ENCODE measurements at places on chromosomes 6 and 20. TPM values are rescaled to one million over a fixed set of nuclear protein-coding genes. Genes with fewer than 3 reads are reported as not detected.

GRCh38 chr6:166361077-166361429, 18.7 kb upstream of the SFT2D1 start:
- DNase-seq = no peak
- no peaks in the 10 kb centered on the region for H3K27me3 ChIP-seq
- no peak overlapping the region for H3K27ac ChIP-seq

DNA sequence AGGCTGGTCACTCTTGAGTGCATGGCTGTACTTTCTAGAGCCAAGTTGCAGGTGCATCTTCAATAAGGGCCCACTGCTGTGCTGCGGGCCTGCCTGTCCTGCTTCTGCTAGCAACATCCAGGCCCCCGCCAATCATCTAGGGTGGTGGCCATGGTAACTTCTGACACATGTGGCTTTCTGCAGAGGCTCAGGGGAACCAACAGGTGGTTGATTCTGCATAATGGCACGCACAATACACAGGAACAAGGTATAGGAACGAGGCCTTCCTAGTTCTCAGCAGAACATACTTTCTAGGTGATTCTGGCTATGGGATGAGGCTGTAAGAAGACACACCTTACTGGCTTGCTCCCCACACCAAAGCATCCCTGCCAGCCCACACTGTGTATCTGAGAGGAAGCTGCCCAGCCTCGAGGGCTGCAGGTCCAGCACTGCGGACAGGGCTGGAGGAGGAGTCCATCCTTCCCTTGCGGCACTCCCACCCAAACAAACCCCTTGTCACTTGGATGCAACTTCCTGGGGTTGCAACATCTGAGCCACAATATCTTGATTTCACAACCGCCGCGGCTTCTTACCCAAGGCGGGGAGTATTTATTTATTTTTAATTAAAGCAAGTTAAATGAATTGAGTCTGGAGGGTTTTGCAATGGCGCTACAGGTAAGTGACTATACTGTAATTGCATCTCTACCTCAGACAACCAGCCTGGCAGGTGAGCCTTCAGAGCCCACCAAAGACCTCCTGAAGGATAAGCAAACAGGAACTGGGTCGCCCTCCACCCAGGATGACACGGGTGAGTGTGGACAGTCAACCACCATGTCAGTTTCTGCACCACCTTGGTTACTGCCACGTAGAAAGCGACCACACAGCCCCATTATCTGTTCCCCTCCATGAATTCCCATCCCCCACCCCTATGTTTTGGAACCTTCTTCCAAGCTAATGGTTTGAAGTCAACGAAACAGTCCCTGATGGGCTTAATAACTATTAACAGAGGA, 49.6 kb downstream of the SULF2 start:
- H3K36me3 ChIP-seq = no peaks in the 10 kb centered on the region
- H3K4me1 ChIP-seq = no peaks in the 10 kb centered on the region
- H3K27me3 ChIP-seq = no peaks in the 10 kb centered on the region

- H3K4me1 ChIP-seq = peaks cover 12% of the 10 kb centered on the region
- no peak overlapping the region for H3K4me3 ChIP-seq
- H3K27ac ChIP-seq = no peak overlapping the region
Measured at GRCh38 chr6:119148825-119149525, 70.5 kb upstream of the FAM184A start.

- H3K4me1 ChIP-seq = peaks cover 5% of the 10 kb centered on the region
- DNase-seq = no peak
- H3K4me3 ChIP-seq = no peak overlapping the region
- no peaks in the 10 kb centered on the region for H3K27me3 ChIP-seq
Measured at GRCh38 chr6:34350934-34351217, 41.6 kb downstream of the NUDT3 start.

DNA sequence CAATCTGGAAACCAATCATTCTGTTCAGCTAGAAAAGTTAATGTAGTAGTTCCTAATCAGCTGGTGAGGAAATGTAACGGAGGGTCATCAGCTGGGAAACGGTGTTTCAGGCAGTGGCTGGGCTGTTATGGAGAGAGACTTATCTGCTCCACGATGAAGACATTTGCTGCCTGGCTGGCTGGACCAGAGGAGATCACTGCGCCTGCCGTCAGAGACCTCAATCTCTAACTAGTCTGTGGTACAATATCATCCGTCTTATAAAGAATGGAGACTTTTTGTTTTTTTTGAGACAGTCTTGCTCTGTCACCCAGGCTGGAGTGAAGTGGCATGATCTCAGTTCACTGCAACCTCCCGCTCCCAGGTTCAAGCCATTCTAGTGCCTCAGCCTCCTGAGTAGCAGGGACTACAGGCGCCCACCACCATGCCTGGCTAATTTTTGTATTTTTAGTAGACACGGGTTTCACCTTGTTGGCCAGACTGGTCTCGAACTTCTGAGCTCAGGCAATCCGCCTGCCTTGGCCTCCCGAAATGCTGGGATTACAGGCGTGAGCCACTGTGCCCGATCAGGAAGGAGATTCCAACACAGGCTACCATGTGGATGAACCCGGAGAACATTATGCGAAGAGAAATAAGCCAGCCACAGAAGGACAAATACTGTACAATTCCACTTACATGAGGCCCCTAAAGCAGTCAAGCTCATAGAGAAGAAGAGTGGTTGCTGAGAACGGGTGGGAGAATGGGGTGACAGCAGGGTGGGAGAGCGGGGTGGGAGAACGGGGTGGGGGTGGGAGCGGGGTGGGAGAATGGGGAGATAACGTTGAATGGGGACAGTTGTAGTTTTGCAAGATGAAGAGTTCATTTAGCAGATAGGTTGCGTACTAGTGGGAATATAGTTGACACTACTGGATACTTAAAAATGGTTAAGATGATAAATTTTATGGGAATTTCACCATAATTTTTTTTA, 115.1 kb downstream of the SULF2 start:
- H3K36me3 ChIP-seq = no peaks in the 10 kb centered on the region
- no peak overlapping the region for H3K4me3 ChIP-seq
- no peak for DNase-seq

- H3K27ac ChIP-seq = peak within 1 kb of the TSS; percentile 38
- no peaks in the 10 kb centered on the region for H3K27me3 ChIP-seq
- peak; percentile 73 for DNase-seq
- H3K4me1 ChIP-seq = peaks cover 6% of the 10 kb centered on the region
Measured at GRCh38 chr6:32439602-32440214, at the start of gene HLA-DRA. TSS of gene HLA-DRA (plus strand) at chr6:32439887. CDS start at chr6:32439951, 64 bp downstream.

DNA sequence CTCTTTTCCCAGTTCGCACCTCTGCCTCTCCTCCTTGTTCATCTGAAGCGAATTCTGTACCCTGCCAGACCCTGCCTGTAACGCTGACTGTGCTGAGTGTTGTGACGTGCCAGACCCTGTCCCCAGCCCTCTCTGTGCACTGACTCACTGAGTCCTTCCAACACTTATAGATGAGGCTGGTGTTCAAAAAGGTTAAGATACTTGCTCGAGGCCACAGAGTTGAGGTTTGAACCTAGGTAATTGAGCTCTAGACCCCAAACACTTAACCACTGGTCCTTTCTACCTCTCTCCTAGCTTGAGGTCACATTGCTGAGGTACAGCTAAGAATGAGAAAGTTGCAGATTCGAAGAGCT, 45.7 kb upstream of the NEDD9 start:
- peaks cover 50% of the 10 kb centered on the region for H3K4me1 ChIP-seq
- no peaks in the 10 kb centered on the region for H3K36me3 ChIP-seq
- no peak for DNase-seq
- H3K4me3 ChIP-seq = no peak overlapping the region

GRCh38 chr6:96394727-96395126, 126.9 kb upstream of the UFL1 start:
- no peak overlapping the region for H3K27ac ChIP-seq
- H3K4me1 ChIP-seq = no peaks in the 10 kb centered on the region
- no peak overlapping the region for H3K4me3 ChIP-seq
- DNase-seq = no peak

DNA sequence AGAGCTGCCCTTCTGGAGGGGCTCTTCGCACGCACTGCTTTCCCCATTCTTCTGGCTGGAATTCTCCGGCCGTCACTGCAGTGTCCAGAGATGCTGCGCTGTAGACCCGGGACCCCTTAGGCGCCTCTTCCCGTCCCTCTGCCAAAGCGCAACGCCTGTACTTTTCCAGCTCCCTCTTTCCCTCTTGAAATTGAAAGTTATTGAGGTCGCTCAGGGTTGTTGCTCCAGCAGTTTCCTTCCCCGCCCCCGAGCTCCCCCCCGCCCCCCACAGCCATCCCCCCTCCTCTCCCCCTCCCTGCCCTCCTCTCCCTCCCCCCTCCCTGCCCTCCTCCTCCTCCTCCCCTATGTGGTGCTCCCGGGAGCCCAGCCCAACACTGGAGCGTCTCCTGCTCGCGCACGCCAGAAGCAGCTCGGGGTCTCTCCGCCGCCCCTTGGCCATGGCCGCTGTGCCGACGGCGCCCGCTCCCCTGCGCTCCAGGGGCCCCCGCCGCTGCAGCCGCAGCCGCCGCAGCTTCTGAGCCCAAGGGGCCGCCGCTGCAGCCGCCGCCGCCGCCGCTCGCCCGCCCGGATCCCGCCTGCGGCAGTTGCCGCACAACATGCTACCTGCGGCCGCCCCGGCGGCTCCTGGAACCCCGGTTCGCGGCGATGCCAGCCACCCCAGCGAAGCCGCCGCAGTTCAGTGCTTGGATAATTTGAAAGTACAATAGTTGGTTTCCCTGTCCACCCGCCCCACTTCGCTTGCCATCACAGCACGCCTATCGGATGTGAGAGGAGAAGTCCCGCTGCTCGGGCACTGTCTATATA, at the start of gene RSPO3:
TSS of gene RSPO3 (plus strand) at position 374 of the 804 bp plus-strand sequence. CDS start 522 bp downstream, outside the sequence.
- peaks cover 14% of the 10 kb centered on the region for H3K4me1 ChIP-seq
- H3K36me3 ChIP-seq = no peaks in the 10 kb centered on the region
- no peak for DNase-seq
- no peak within 1 kb of the TSS for H3K4me3 ChIP-seq
- H3K27me3 ChIP-seq = peaks cover 16% of the 10 kb centered on the region
- H3K27ac ChIP-seq = no peak within 1 kb of the TSS

DNA sequence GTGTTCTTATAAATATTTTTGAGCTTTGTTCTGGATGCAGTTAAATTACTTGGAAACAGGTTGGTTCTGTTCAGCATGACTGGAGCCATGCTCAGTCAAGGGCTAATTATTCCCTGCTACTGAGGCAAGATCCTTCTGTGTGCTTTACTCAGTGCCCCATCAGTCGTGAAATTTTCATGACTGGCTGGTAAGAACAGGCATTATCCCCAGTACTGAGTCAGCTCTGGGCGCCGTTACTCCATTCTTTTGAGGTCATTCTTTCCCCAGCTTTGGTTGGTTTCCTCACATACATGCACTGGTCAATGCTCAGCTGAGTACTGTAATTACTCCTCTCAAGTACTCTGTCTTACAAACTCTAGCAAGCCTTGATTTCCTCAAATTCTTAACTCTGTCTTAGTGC, 71.3 kb downstream of the CDKAL1 start:
- H3K27ac ChIP-seq = no peak overlapping the region
- no peak for DNase-seq
- H3K4me3 ChIP-seq = no peak overlapping the region
- H3K4me1 ChIP-seq = no peaks in the 10 kb centered on the region
- no peaks in the 10 kb centered on the region for H3K27me3 ChIP-seq

GRCh38 chr6:36302227-36302976, 32.5 kb downstream of the PNPLA1 start:
- no peak overlapping the region for H3K27ac ChIP-seq
- H3K36me3 ChIP-seq = no peaks in the 10 kb centered on the region

- no peak for DNase-seq
- no peaks in the 10 kb centered on the region for H3K36me3 ChIP-seq
- H3K4me1 ChIP-seq = no peaks in the 10 kb centered on the region
Measured at GRCh38 chr6:150841697-150842096, 23.8 kb upstream of the MTHFD1L start.

DNA sequence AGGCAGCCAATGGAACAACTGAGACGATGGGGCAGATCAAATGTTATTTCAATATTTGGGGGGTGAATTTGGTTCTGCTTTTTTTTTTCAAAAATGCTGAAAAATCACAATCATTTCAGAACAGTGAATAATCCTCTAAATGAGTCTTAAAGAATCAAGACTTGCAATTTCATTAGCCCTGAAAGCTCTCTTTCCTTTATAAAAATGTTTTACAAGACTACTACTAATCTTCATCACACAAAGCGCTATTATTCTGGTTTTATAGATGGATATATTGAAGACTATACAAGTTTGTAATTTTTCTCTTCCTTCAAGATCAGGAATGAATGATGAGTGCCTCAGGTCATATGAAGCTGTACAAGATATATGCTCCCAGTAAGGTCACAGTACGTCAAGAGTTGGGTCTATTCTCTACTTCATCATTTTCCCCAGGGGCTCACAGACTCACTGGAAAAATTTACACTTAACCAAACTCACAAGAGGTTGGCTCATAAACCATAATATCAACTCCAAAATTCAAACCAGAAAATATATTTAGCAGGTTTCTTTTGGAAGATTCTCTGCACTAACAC, 19.5 kb downstream of the RNF24 start:
- H3K4me3 ChIP-seq = no peak overlapping the region
- peaks cover 37% of the 10 kb centered on the region for H3K4me1 ChIP-seq
- H3K27me3 ChIP-seq = no peaks in the 10 kb centered on the region
- H3K27ac ChIP-seq = no peak overlapping the region

DNA sequence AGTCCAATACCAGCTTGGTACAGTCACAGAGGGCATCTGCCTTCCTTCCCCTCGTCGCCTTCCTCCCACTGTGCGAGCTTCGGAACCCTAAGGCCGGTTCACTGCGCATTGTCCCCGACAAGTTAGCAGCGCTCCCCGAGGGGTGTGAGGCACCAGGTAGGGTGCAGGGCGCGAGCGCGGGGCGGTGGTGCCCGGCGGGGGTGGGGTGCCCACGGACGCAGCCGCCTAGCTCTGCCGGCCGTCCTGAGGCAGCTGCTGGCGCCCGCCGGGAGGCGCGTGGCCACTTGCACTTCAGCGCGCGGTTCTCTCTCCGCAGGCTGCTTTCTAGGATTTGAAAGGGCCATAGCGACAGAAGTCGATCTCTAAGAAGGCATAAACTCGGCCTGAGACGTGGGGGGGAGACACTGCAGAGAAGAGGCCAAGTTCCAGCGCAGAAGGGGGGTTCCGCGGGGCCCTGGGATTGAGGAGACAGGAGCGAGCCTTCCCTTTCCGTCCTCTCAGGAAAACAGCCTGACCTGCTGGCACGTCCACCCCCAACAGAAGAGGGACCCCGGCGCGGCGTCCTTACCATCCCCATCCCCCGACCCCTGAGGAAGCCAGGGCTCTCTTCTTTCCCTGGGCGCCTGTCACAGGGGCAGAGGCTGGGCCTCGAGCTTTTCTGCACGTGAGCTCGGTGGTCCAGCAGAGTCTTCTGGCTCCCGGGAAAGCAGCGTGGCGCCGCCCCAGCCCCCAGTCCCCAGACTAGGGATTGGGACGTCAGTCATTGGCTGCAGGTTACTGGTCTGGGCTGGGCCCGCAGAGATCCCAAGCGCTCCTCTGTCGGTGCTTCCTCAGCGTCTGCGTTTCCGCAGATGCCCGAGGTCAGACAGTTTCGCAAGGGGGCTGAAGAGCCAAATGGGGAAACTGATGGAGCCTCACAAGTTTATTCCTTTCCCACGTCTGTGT, 15.6 kb upstream of the PRDM13 start:
- DNase-seq = no peak
- H3K4me3 ChIP-seq = no peak overlapping the region
- H3K4me1 ChIP-seq = peaks cover 37% of the 10 kb centered on the region
- no peaks in the 10 kb centered on the region for H3K36me3 ChIP-seq
- no peak overlapping the region for H3K27ac ChIP-seq

BTNL2 gene
- not detected for total RNA-seq

PKHD1 gene
- not detected for total RNA-seq

COL9A3 gene
- total RNA-seq = not detected

BEND6 gene
- not detected for total RNA-seq

SRPK1 gene
- total RNA-seq = 47.6 TPM

All from CD4-positive, alpha-beta memory T cell (primary cell).